Stimulated activated CD8-positive, alpha-beta memory T cell treated with anti-CD3 and anti-CD28 coated beads, Interleukin-15, amount 100 ng/mL, for 4 hours (primary cell): ENCODE measurements at places on chromosomes 4 and X.

DNA sequence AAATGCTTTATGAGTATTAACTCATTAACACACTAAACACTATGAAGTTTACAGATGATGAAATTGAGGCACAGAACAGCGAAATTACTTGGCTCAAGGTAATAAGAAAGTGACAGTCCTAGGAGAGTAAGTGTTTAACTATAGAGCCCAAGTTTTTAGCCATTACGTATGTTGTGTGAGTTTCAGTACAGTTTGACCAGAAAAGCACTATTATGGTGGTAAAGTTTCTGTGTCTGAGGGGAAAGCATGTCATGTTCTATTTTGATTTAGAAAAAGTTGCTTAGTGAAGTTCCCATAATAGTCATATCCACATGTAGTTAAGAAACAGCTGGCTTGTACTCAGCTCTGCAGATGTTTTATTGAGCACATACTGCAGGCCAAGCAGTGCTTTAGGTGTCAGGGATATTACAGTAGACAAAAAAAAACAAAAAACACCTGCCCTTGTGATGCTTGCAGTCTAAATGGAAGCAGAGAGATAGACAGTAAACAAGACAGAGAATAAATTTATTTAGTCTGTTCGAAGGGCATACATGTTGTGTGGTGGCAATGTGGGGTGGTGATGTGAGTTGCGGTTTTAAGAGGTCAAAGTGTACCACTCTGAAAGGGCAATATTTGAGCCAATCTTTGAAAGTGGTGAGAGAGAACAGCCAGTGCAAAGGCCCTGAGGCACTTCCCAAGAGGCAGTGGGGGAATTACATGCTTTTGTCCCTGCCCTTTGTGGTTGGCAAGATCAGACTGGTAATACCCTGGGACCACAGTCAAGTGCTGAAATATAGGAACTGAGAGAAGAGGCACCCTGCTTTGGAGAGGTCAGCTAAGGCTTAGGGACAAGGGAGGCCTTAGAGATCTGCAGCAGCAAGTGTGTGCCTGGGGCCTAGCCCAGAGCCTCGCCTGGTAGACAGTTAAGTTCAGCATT, 6.2 kb downstream of the TMEM131L start:
- DNase-seq, result no peak

DNA sequence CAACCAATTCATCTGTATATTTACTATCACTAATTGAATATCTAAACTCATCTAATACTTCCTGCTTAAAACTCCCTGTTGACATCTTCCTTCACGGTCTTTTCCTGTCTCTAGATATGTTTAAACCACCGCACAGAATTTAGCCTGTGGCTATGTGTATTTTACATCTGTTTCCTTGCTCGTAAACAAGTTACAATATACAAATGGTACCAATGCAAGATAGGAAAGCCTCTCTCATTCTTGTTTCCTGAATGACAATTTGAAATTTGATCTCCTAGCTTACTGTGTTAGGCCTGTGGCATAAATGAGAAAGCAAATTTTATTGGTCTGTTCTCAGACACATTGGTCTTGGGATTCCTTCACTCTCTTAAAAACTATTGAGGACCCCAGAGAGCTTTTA, 89.7 kb upstream of the PCDH7 start:
- no peak for DNase-seq

DNA sequence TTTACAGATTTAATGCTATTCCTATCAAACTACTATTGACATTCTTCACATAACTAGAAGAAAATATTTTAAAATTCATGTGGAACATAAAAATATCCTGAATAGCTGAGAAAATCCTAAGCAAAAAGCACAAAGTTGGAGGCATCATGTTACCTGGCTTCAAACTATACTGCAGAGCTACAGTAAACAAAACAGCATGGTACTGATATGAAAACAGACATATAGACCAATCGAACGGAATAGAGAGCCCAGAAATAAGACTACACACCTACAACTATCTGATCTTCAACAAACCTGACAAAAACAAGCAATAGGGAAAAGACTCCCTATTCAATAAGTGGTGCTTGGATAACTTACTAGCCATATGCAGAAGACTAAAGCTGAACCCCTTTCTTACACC, 273.4 kb upstream of the GRIA3 start:
- no peak for DNase-seq

- no peak for DNase-seq
Observed at GRCh38 chr4:151087467-151087866, 12.0 kb upstream of the RPS3A start.

DNA sequence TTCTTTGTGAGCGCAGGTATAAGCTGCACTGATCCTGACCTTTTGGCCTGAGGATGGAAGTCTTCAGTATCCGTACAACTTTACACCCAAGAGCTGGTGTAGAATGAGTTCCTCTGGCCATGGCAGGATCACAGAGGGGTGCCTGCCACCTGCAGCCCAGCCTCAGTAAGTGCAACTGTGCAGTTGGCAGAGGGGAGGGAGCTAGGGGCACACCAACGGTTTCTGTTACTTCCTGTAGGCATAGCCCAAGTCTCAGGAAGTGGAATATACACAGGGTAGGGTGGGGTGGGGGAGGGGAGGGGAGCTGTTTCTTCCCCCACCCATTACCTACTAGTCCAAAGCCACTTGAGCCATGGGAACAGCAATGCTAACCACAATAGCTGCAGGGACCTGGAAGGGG, 85.4 kb upstream of the GBA3 start:
- DNase-seq, result peak; percentile 3

DNA sequence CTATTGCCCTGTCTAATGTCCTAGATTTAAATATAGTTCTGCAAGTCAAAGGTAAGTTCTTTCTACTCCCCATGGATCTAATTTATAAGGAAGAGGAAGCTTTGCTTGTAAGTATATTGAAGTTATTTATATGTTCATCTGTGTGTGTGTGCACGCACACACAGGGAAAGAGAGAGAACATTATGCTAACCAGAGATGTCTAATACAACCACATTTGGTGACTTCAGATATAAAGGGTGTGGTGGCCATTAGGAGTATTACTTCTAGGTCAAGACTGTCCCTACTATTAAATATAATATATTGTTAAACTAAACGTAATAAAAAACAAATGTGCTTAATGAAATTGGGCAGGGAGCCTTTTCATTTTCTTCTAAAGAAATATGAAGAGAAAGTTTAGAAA, 4.1 kb downstream of the DCK start:
- no peak for DNase-seq

- DNase-seq, result no peak
Observed at GRCh38 chr4:100977746-100978397, 369.5 kb downstream of the PPP3CA start.

DNA sequence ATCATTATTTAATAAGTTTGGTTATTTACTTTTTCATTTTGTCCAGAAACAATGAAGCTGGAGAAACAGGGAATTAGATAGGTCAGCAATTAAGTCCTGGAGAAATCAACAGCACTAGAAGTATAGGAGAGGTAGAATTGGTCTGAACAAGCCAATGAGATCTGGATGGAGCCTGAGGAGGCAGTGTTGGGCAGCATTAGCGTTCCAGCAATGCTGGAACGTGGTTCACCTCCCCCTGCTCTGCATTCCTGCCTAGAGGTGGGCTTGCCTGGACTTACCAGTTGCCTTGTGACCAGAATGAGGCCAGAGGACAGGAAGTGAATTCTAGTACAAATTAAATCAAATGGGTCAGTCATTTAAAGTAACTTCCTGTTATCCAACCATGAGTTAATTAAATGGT, 4.6 kb downstream of the RASSF6 start:
- no peak for DNase-seq

DNA sequence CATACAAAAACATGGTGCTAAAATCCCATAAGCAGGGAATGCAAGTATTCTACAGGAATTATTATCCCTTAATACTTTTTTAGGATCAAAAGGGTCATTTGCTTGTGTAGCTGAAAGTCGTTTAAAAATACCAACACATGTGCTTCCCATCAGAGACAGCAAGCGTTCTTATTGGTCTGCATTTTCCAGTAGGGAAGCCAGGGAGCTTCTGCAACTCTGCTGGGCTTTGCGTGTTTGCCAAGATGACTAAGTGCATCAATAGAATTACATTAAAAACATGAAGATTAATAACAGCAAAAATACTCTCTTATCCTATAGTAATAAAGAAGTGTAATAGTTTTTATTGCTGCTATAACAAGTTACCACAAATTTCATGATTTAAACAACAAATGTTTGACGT, 111.2 kb downstream of the QDPR start:
- no peak for DNase-seq

DNA sequence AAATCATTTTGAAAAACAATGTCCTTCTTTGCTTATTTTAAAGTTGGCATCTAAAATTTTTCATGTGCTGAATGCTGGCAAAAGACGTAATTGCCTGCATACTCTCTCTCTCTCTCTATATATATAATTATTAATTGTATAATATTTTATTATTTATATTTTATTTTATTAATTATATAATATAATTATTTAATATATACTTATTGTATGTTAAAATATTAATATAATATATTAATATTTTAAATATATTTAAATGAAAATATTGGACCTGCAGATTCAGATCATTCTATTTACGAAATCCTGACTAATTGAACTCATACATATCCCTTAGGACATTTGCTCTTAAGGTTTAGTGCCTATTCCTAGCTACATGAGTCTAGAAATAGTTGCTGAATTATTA, 144.7 kb upstream of the VCX start:
- no peak for DNase-seq

DNA sequence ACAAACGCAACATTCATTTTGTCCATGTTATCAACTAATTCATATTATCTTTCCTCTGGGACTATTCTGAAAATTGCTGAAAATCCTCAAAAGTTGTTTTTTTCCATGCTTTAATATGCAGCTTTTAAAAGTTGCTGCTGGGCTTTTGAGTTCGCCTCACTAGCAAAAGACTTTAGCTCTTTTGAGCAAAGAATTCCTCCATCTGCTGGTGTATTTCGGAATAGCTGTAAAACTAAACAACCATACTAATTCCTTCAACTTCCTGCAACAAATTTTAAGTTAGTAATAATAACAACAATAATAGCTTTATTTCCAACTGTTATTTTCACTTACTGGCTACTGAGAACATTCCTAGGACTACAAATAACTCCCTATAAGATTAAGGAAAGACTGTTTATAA, 124.5 kb upstream of the PLAC1 start:
- no peak for DNase-seq

- DNase-seq, result no peak
Observed at GRCh38 chr4:47490550-47490949, 5.5 kb downstream of the ATP10D start.

GRCh38 chr4:75924309-75924827, 16.4 kb downstream of the NAAA start:
- DNase-seq, result no peak

DNA sequence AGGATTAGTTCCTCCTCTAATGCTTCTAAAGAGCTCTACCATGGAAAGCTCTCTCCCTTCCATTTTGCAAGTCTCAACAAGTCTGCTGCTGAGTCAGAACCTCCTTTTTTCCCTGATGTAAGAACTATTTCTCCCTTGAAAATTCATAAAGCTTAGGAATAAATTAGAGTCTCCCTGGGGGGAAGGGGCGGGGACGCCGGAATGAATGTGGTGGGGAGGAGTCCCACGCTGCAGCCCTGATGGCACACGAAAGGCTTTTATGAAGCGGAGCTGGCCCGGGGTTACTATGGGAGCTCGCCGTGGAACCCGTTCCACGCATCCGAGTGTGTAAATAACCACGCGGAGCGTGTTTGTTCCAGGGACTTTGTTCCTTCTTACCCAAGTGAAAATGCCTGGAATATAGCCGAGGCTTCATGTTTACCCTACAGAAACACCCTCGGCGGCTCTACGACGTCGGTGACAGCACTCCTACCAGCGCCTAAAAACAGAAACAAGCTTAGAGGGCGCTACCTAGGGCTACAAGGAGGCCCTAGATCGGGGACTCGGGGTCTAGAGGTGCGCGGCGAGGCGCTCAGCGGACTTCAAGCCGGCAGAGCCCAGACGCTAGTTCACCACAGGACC, 923 bp upstream of the CPEB2 start:
- no peak for DNase-seq

- DNase-seq, result no peak
Observed at GRCh38 chr4:127327491-127327890, 305.3 kb upstream of the INTU start.
